ENCODE measurements at places on chromosomes 7 and 10.

DNA sequence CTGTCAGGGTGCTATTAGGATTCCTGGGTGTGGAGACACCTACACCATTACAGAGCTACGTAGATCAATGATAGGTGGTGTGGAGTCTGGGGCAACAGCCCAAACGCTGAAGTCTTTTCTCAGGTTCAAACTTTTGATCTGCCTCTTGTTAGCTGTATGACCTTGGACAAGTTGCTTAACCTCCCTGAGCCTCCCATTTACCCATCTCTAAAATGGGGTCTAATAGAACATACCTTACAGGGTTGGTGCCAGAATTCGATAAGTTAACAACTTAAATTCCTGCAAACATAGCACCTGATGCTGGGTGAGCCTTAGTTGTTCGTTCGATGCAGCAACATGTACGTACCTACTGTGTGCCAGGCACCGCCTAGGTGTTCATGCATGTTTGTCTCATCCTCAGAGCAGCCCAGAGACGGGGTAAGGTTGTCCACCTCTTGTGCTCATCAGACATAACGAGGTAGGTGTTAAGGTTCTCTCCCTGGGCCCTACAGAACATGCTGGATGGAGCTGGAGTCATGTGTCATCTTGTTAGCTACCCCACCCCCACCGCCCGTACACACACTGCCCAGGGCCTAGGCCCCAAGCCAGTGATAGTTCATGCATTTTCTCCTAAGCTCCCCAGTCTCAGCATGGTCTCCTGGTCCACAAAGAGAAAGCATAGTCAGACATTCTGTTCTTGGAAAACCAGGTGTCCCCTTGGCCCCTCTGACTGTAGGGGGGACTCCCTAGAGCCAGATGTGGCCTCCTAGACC is 41.0 kb upstream of the SLC29A3 start:
- DNase-seq: no peak

GRCh38 chr7:128112781-128113221 is 81.6 kb upstream of the LRRC4 start:
- DNase-seq: no peak

DNA sequence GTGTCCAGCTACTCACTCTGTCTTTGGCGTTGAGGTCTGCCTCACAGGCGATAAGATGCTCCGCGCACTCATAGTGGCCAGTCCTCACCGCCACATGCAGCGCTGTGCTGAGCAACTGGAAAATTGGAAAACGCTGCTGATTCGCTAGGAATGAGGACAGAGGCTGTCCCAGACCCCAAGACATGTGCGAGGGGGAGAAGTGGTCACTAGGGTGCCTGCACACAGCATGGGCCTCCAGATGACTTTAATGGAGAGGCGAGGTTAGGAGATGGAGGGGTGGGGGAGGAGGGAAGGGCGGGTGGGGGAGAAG is 5.2 kb downstream of the ANKRD1 start:
- no peak for DNase-seq

DNA sequence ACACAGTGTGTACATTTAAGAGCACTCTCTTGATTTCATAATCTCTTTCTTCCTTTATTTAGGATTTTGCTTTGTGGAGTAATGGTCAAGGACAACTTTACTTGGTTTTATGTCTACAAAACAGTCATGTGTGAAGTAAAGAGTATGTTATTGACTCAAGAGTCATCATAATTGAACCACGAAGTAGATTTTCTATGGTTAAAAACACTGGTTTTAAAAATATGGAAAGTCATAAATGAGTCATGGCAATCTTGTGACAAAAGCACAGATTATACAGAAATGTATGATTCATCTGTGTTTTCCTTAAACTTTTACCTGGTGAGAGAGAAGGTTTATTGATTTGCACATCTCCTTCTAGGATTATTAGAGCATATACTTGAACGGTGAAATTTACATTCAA is 969.7 kb downstream of the GATA3 start:
- no peak for DNase-seq

- no peak for DNase-seq
Observed at GRCh38 chr7:85230623-85231022, 43.8 kb upstream of the SEMA3D start.

DNA sequence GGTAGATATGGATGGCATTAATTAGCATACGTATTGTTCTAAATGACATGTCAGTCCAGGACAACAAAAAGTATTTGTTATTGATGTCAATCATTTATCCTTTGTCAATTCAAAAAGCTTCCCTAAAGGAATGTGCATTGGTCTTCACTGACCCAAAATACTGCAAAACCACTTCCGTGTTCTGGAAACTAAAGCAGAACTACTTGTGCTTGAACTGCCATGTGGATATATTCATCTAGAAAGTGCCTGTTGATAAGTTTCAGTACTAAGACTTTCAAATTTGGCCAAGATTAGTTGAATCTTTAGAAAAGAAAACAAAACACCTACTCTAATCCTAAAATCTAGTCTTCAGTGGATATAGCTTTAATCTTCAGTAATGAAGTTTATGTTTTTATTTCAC is 242.1 kb upstream of the PPP1R3A start:
- DNase-seq: no peak

- DNase-seq: no peak
Observed at GRCh38 chr10:83122336-83122735, 1017.0 kb upstream of the GHITM start.

All from NCI-H446 treated with DMSO at 0.1 percent for 48 hours (cell line).